Stimulated activated CD8-positive, alpha-beta memory T cell treated with anti-CD3 and anti-CD28 coated beads, Interleukin-4, amount 100 ng/mL, for 1 hour (primary cell): ENCODE measurements at places on chromosomes 7 and 10.

- no peak for DNase-seq
These were observed 612 bp downstream of the KCP start for GRCh38 chr7:128909625-128910568.

DNA sequence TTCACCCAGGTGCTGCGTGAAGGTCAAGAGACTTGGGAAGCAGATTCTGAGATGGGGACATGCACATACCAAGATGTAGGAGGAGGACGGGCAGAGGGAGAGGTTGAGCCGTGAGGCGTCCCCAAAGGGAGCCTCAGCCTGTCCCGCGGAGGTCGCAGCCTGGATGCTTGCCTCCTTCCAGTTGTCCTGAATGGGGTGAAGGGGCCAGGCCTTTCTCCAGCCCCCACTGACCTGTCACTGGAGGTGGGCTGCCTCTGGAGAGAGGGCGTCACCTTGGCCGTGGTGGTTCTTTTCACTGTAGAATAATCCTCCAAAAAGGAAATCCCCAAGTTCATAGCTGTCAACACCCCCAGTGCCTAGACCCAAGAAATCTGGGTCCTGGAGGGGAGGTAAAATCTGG lies 283.0 kb upstream of the VSTM2A start:
- DNase-seq: no peak

GRCh38 chr10:91785830-91786229 lies 12.4 kb upstream of the TNKS2 start:
- no peak for DNase-seq

- no peak for DNase-seq
These were observed 40.0 kb downstream of the NPY start for GRCh38 chr7:24323961-24324480.

GRCh38 chr7:116933465-116933864 lies 19.8 kb upstream of the ST7 start:
- DNase-seq: no peak

- DNase-seq: no peak
These were observed 210.8 kb downstream of the DIP2C start for GRCh38 chr10:478471-479245.

DNA sequence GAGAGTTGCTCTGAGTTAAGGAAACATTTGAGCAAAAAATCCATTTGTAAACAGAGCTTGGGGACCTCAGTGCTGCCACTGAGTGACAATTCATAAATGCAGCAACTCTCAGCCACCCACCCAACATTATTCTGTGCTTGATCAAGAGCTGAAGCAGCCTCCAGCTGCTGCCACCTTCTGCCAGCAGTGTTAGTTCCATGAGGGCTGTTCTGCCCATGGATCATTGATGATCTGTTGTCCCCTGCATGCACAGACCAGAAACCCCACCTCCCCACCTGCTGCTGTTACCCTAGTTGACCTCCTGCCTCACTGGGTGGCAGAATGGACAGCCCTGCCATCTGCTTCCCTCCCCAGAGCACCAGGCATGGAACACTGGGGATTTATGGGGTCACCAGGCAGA lies 305.4 kb downstream of the KCNMA1 start:
- no peak for DNase-seq

GRCh38 chr7:152699079-152699478 lies 23.1 kb upstream of the XRCC2 start:
- no peak for DNase-seq

DNA sequence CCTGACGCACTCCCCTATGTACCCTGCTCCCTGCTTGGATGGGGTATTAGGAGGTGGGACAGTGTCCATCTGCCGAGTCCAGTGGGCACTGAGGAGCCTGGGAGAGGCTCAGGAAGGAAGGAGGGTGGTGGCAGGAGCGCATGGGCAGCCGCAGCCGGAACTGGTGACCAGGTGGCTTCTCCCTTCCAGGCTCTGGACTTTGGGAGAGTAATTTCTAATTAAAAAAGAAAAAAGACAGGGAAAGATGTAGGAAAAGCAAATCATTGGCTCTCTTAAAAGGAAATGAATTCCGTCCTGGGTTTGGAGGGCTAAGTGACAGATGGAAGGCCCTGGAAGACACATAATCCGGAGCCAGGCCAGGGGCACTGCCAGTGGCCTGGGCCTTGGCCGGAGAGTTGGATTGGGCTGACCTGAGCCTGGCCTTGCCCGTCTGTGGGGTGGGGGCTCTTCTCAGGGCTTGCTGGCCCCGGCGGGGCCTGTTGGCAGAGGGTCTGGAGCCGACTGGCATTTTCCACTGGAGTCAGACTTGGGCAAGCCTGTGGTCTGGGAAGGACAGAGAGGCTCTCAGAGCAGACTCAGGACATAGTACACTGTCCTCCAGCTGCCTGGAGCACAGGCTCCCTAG lies 63.0 kb downstream of the NEURL1 start:
- no peak for DNase-seq

DNA sequence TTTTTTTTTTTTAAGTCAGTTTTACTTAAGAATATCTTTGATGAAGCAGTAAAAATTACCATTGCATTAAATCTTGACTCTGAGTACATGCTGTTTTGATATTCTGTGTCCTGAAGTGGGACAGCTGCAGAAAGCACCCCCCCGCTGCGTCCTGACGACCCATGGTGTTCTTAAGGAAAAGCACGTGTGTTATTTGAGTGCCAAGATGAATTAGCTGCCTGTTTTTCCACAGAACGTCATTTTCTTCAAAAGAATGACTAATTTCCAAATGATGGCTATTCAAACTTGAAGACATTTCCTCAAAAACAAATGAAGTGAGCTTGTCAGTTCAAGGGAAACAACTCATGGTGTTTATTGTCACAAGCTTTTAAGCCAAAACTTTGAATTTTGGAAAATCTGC lies 45.9 kb downstream of the CREM start:
- no peak for DNase-seq

DNA sequence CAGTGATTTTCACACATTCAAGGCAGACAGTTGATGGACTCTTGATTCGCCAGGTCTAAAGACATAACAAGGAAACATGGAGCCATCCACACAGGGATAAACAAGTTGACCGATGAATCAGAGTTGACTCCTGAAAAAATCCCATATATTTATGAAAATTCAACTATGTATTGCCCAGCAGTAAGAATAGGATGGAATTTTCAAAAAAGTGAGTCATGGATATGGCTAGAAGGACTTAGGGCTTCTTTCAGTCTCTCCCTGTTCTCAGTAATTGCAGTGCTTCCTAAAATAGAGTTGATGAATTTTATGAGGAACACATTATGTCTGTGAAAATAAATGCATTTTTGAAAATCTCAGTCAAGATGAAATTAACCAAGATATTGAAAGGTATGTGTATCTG lies 301.2 kb downstream of the PLXDC2 start:
- DNase-seq: no peak

GRCh38 chr7:92297736-92298135 lies 52.0 kb downstream of the ANKIB1 start:
- DNase-seq: no peak

DNA sequence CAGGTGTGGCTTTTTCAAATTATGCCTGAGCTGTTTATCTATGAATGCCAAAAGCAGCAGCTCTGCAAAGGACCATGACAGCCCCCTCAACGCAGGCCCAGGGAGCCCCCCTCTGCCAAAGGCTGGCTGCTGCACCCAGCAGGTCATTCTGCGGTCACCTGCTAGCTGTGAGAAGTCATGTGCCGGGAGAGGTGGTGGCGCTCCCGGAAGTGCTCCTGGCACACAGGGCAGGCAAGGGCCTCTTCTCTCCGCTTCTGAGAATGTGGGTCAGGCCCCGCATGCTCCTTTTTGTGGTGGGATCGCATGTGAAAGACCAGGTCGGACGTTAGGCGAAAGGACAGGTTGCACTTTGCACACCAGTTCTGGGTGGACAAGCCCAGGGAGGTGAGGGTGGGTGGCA lies 16.4 kb downstream of the ZNF488 start:
- no peak for DNase-seq

- DNase-seq: no peak
These were observed 15.8 kb upstream of the SLK start for GRCh38 chr10:103951183-103951582.

GRCh38 chr10:58660575-58661255 lies 148.0 kb downstream of the BICC1 start:
- no peak for DNase-seq

DNA sequence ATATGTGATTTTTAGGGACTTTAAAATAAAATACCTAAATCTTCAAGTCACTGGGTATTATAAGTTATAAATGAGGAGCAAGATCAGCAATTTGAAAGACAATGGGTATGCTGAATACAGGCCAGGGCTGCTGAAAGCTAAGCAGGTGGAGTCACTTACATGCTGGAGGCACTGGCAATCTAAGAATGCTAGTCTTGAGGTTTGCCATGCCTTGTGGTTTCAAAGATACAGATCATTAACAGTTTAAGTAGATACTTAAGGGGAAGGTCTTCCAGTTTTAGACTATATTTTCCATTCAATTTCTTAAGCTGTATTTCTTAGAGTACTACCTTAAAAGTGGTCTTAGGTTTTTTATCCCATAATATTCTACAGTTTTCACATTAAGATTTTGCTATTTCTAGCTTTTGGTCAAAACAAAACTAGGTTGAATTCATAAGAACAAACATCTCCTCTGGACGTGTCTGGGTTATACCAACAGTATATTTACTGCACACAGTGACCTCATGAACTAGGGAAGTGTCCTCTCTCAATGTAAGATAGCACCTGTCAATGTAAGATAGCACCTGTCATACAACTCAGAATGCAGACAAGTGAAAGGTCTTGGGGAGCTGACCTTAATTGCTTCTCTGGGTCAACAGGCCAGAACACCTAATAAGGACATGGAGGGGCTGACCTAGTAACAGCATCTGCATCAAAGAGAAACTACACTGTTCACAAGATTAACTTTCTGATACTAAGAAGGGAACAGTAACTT lies 2.0 kb downstream of the SRI start:
- DNase-seq: no peak

GRCh38 chr10:62025901-62026879 lies 124.7 kb downstream of the ARID5B start:
- no peak for DNase-seq

GRCh38 chr7:102255916-102256315 lies 30.8 kb upstream of the SH2B2 start:
- DNase-seq: no peak

- DNase-seq: no peak
These were observed 31.6 kb downstream of the WBP1L start for GRCh38 chr10:102775201-102775934.

- DNase-seq: no peak
These were observed 52.4 kb upstream of the DNAJB6 start for GRCh38 chr7:157284229-157285014.

- DNase-seq: no peak
These were observed 4.4 kb upstream of the GLI3 start for GRCh38 chr7:42241424-42241823.
